ENCODE measurements at places on chromosomes 12 and 14. TPM values are rescaled to one million over a fixed set of nuclear protein-coding genes. Genes with fewer than 3 reads are reported as not detected.

MSRB3 gene
- 42.1 TPM for total RNA-seq

PROX2 gene
- not detected for total RNA-seq

PLCZ1 gene
- total RNA-seq, result not detected

TCTN2 gene
- total RNA-seq, result 7.9 TPM

RDH12 gene
- not detected for total RNA-seq

APOF gene
- not detected for total RNA-seq

GON7 gene
- 18.7 TPM for total RNA-seq

PCED1B gene
- 0.35 TPM for total RNA-seq

KCNMB4 gene
- total RNA-seq, result 8.7 TPM

CATSPERB gene
- not detected for total RNA-seq

LUM gene
- 0.46 TPM for total RNA-seq

BDKRB1 gene
- not detected for total RNA-seq

ABCD4 gene
- total RNA-seq, result 43.5 TPM

MYL6B gene
- 81.1 TPM for total RNA-seq

NELL2 gene
- total RNA-seq, result not detected

SMOC1 gene
- total RNA-seq, result 0.04 TPM

HNF1A gene
- not detected for total RNA-seq

All from pulmonary artery endothelial cell (primary cell).